ENCODE measurements at places on chromosomes 2 and 18.

- DNase-seq = no peak
Measured at GRCh38 chr2:16656784-16657391, 8.7 kb downstream of the CYRIA start.

DNA sequence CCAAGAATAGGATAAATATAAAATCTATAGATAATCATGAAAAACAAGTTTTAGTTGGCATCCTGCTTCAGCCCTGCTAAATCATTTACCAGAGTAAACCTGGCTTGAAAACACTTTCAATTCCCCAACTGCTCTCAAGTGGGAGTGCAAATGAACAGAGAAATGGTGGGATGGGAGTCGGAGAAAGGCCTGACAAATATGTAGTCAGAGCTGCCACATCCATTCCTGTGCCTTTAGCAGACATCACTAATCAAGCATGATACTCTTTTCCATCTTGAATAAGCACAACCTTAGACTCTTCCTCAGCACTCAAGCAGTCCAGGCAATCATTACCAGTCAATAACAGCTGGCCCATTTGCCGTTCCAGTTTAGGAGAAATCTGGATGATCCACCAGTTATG is 101.3 kb downstream of the ANKRD44 start:
- DNase-seq = no peak

- DNase-seq = no peak
Measured at GRCh38 chr2:26471289-26471688, 6.6 kb downstream of the OTOF start.

DNA sequence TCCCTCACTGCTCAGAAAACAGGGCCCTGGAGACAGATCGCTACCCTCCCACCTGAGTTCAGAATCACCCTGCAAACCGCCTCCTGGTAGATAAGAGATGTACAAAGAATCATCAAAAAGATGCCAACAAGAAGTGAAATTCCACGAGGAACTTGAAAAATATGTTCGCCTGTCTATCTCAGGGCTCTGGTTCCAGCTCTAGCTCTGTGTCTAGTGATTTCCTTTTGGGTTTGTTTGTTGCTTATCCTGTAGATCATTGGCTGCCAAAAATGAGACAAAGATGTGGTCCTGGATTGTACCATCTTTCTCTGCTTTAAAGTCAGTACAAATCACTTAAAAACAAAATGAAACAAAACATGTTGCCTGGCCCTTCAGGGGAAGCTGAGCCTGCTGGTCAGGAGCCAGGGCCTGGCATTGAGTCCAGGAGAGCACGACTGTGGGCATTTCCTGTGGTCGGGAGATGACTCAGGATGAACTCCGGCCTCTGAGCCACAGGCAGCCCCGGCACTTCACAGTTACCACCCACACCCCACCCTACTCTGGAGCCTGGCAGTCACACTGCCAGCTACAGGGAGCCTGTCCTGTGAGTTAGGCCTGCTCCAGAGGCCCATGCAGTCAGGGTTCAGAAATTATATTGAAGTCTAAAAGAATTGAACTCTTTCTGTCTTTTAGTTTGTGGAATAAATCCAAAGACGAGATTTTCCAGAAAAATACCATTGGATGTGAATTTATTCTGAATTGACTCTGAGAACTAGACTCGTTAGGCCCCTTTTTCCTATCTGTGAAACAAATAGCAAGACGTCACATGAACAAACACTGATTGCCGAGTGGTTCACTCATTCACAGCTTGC is 8.0 kb upstream of the ITGB6 start:
- DNase-seq = no peak

DNA sequence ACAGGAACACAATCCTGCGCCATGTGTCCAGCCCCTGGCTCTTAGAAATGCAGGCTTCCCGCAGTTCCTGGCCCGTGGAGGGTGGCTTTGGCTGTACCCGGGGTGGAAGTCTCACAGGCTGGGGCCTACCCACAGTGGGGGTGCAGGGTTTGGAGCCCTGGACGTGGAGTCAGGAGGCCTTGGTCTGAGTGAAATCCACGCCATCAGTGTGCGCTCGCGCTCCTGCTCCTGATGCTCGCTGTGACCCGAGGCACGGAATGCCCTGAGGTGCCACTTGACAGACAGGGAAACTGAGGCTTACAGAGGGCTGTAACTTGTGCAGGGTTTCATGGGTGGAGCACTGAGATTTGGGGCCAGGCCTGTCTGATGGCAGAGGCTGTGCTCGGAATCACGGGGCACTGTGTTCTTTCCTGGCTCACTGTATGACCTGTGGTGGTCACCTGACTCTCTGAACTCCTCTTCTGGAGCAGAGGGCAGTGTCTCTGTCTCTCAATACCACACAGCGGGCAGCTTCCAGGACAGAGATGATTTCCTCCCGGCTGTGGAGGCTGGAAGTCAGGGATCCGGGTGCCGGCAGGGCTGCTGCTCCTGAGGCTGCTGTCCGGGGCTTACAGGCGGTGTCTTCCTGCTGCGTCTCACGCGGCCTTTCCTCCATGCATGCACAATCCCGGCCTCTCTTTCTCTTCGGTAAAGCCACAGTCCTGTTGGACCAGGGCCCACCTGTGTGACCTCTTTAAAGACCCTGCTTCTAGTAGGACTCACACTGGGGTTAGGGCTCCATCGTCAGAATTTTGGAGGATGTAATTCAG is 25.9 kb upstream of the ALLC start:
- DNase-seq = no peak

- DNase-seq = peak; percentile 70
Measured at GRCh38 chr2:218979846-218980734, 4.9 kb downstream of the FEV start.

DNA sequence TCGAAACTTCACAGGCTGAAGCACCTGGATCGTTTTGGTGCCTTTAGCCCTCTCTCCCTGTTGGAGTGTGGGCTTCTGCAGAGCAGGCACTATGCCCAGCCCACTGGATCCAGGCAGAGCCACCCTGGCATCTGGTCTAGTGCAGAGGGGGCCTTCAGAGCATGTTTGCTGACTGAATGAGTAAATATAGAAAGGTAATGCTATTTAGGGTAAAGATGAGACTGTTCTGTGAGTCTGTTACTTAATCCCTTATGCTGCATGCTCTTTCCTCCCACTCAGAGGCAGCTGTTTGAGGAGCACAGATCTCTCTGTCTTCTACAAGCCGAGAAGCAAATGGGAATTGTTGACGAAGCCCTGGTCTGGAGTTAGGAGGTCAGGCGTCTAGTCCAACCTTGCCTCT is 130.2 kb downstream of the RGPD3 start:
- DNase-seq = no peak

Data from stimulated activated CD8-positive, alpha-beta memory T cell treated with anti-CD3 and anti-CD28 coated beads, Interleukin-2, amount 100 ng/mL, for 1 hour (primary cell).